ENCODE measurements at places on chromosomes 5 and 9. TPM values are rescaled to one million over a fixed set of nuclear protein-coding genes. Genes with fewer than 3 reads are reported as not detected.
A peak's percentile ranks its signal among the peaks of the same experiment; 100 is the strongest.

DNA sequence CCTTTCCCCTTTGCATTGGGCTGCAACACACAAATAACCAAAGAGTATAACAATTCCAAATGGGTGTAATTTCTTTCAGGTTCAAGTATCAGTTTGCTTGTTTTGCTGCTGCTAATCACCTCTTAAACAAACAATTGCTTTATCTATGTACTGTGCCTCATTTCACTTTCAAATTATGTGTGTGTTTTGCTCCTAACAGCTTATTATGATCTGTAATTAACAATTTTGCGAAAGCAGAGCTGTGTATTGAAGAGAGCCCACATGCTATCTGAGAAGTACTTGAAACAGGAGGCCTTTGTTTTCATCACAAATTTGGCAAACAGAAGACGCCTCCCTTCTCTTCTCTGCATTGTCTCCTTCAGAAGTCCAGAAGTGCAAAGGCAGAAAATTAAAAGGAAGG lies 312.0 kb downstream of the TLE1 start:
- no peak for DNase-seq

DNA sequence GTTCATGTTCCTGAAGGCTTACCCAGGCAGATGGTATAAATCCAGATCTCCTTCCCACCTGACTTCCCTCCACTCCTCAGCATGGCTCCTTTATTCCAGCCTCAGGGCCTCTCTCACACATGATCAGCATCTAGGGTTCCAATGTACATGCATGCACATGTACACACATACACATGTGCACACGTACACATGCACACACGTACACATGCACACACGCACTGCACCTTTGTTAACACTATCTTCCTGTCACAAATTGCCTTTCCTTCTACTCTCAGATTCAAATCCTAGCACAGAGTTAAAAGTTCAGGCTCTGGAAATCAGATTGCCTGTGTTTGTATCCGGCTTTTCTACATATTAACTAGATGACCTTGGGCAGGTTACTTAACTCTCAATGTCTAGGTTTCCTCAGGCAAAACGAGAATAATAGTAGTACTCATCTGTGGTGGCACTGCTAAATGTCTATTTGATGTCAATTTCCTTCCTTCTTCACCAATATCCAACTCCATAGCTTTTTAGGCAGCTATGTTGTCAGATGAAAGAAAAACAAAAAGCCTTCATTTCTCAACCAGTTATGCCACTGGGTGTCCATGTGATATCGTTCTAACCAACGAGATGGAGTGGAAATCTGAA lies 12.8 kb upstream of the SELENOP start:
- DNase-seq, result no peak

GRCh38 chr9:5646116-5646515 lies 17.2 kb downstream of the RIC1 start:
- no peak for DNase-seq

DNA sequence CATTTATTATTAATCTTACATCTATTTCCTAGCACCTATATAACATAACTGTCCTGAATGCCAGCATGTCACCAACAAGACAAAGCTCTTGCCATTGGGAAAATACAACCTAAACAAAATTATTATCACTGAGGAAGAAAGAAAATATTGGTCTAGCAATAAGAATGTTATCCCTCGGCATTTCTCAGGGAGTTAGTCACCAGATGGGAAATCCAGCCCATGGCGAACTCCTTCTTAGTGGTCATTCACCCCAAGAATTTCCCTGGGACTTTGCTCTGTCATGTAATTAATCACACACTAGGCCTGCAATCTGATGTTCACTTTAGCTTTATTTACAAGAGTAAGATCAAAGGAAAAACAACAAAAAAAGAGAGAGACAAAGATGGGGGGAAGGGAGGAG lies 56.1 kb upstream of the TAS2R1 start:
- no peak for DNase-seq

GRCh38 chr5:71743155-71743554 lies 24.1 kb downstream of the CARTPT start:
- no peak for DNase-seq

GRCh38 chr5:168209997-168210396 lies 81.4 kb upstream of the WWC1 start:
- DNase-seq, result no peak

DNA sequence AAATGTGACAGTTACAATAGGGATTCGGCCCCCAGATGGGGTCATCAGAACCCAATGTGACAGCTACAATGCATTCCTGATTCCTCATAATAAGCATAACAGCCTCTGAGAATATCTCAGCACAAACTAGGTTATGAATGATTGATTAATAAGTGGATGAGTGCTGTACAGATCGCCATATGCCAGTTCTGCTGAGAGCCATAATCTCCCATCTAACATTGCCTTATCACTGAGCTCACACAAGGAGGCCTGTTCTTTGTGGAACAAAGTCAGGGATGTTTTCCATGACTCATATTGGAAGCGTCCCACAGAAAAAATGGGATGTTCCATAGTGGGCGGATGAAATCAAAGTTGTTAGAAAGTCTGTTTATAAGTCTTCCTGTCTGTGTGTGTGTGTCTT lies 89.6 kb downstream of the KIF4B start:
- no peak for DNase-seq

DNA sequence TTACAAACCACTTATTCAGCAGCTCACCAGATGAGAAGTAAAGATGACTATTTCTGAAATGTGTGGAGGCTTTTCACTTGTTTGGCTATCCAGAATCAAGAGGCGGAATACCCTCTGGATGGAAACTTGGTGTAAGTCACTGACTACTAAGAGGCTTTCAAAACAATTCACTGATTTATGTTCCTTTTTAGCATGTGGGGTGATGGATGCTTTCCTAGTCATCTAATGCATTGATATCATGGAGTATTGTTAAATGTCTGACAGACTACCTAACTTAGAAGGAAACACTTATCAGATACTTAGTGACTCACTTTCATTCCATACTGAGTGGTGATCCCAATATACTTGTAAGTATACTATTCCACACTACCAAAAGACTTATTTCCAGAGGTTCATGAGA lies 141.4 kb downstream of the PLK2 start:
- DNase-seq, result no peak

The PDCD1LG2 gene
- 0.11 TPM for polyA plus RNA-seq

DNA sequence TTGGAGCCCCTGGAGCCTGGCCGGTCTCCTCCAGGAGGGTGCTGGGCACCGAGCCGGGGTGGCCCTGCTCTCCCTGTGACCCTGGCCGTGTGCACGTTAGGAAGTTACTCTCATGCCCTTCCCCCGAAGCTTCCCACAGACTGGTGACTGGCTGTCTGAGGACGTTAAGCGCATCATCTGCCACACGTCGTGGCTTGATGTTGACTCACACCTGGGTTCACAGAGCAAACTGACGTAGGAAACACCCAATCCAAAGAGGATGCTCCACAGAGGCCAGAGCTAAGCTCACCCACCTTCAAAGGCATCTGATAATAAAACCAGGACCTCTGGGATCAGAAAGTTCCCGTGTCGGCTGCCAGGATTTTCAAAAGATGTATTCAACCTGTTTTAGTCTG lies 152.9 kb upstream of the PHYKPL start:
- DNase-seq, result no peak

DNA sequence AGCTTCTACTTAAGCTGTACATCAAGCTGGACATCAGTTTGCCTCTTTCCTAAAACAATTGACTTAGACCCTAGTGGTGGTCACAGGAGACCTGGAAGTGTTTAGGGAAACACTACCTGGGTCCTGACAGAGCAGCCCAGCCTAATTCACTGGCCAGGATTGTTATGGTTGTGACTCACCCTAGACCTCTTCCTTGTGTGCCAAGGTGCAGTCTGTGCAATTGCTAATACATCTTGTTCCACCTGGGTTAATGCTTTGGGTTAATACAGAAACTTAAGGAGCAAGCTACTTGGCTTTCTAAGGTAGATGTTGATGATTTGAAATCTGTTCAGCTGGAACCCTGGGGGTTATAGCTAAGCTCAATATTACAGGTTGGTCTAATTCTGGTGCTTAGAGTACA lies 48.7 kb upstream of the SLC46A2 start:
- no peak for DNase-seq

DNA sequence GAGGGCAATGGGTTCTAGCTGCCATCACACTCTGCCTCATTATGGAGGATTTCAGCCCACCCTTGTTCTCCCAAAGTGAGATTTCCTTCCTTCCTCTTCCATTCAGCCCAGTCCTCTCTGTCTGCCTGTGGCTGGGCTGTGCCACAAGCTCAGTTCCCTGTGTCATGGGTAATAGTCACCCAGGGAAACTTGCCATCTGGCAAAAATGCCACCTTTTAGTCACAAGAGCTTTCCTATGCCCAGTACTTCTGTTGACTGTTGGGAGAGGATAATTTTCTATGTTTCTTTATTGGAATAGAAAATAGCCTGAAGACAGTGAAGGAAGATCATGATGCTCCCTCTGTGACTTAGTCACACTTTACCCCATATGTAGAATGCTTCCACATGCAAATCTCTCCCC lies 71.4 kb downstream of the TLR4 start:
- DNase-seq, result no peak

DNA sequence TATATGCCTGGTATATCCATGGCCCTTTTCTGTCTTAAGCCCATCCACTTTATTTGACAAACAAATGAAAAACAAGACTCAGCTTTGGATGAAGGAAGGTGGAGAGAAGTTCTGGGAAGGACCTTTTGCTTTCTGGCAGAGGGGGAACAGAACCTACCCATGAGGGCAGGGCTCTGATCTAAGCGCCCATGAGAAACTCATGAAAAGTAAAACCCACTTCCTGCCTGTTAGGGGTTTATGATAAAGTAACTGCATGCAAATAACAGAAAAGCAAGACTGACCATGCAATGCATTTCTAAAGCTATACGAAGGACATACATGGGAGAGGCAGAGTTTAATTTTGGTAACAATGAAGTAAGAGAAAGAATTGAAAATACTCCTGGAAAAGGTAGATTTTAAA lies 181.9 kb upstream of the ADRA1B start:
- no peak for DNase-seq

DNA sequence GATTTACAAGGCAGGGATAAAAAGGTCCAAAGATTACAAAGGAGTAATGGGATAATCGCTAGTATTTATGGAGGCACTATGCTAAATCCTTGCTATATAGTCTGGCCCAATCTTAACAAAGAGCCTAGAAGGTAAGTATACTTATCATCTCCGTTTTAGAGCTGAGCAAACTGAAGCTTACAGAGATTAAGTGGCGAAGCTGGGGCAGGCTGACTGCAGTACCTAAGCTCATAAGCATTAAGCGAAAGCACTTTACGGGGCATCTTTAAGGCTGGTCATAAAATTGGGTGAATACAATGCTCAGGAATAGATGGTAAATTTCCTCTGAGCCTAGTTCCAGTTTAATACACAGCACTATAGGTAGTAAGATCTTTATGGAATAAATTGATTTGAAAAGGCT lies 30.0 kb upstream of the ZNF366 start:
- no peak for DNase-seq

The DIRAS2 gene
- polyA plus RNA-seq, result 0.58 TPM

The ACSL6 gene
- polyA plus RNA-seq, result 0.98 TPM

- DNase-seq, result peak; percentile 78
Measured at GRCh38 chr5:170791325-170791954, 7.9 kb downstream of the GABRP start.

The OR1Q1 gene
- polyA plus RNA-seq, result not detected

DNA sequence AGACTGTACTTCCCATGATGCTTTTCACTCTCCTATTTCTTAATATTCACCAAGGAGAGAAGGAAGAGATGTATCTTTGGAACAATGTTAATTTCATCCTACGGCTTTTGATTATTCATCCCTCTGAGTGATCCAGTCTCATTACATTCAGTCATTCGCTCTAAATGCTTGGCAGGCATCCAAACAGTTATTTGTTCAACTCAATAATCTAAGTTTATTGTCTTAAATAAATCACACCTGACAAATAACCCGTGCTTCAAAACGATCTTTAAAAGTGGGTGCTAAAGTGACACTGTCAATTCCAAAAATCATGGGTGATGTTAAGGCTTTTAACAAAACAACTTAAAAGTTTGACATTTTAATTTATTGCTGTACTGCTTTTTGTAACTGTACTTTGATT lies 233.1 kb downstream of the RASEF start:
- DNase-seq, result no peak

GRCh38 chr9:34125681-34126206 lies 754 bp downstream of the DCAF12 start:
- no peak for DNase-seq

DNA sequence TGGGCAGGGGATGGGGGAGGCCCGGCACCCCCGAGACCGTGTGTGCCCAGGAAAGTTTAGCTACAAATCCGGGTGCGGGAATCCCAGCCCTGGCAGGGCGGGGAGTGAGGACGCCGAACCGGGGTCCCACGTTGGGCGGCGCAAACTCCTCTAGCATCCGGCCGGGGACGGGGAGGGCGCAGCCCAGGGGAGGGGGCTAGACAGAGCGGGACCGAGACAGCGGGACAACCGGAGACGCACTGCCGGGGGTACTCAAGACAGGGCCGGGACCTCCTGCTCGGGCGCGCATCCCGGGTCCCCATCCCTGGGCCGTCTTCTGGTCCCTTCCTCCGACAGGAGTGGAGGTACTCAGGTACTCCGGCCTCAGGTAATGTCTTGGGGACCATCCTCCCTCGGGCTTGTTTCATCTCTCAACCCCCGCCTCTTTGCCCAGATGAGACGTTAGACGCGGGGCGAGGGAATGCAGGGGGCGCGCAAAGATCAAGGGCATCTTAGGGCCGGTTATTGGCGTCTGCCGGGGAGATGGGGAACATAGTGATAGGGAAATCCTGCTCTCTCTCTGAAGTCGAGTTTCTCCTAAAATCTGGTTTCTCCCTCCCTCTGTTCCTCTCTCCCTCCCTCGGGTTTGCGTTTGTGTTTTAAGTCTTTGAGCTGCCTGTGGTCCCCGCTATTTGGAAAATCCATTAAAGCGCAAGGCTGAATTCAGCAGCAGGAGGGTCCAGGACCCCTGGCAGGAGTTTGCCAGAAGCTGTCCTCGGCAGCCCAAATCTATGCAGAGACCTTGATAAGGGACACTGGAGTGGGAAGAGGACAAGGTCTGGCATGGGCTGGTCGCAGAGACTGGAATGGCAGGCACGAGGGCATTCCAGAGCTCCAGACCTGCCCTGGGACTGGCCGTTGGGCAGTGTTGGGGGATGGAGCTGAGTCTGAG lies 815 bp downstream of the PDZD2 start:
- no peak for DNase-seq

The TNPO1 gene
- polyA plus RNA-seq, result 77.3 TPM

DNA sequence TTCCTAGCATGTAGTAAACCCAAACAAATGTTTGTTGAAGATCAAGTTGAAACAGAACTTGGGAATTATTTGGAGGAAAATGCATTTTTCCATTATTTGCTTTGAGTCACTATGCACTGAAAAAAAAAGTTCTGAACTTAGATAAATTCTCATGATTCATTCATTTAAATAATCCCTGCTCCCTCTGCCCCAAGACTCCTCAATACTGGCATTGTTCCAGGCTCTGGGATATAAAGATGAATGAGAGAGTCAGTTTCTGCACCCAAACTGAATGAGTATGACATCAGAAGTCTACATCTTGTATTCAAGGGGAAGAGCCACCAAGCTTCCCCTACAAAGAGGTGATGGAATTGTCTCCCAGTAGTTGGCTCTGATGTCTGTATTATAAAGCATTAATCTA lies 123.9 kb downstream of the SEC61B start:
- DNase-seq, result no peak

Measured in left lung (tissue), 14 donors.